ENCODE measurements at places on chromosomes 2 and 18.
A peak's percentile ranks its signal among the peaks of the same experiment; 100 is the strongest.

- DNase-seq: no peak
Observed at GRCh38 chr18:5720132-5720531, 175.2 kb downstream of the TMEM200C start.

- DNase-seq: no peak
Observed at GRCh38 chr2:42457011-42457410, 36.8 kb downstream of the KCNG3 start.

GRCh38 chr2:215431290-215431689 lies 4.6 kb downstream of the FN1 start:
- no peak for DNase-seq

DNA sequence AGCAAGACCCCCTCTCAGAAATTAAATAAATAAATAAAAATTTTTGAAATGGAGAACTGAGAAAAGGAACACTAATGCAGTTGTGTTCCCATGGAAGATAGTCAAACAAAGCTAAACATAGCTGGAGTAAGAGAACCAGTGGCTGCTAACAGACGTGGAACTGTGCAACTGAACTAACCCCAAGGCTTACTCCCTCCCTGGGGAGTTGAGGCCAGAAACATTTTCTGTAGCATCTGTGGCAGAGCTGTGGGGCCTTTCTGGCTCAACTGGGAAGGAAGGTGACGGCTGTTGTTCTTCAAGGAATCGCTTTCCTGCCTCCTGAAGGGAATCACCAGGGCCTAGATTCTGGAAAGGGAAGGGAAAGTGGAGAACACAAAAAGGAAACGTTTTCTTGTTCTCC lies 53.9 kb upstream of the B3GNT2 start:
- DNase-seq: no peak

DNA sequence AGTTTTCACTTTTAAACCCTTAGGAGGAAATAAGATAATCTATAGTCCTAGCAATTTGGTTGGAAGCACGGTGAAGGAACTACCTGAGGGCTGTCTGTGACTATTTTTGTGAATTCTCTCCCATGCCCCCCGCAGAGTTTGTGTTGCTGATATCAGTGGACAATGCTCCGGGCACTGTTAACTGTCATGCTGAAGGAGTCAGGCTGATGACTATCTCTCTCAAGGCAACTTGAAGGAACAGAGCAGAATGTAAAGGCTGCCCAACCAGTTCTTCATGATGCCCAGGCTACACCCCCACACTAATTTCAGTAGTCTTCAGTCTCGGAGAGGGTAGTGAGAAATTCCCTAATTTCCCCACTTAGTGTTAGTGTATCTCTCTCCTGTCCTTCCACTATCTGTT lies 21.6 kb upstream of the RAB6C start:
- DNase-seq: no peak

- no peak for DNase-seq
Observed at GRCh38 chr2:101843048-101843447, 145.5 kb downstream of the MAP4K4 start.

GRCh38 chr2:236121546-236121945 lies 46.6 kb downstream of the GBX2 start:
- DNase-seq: no peak

DNA sequence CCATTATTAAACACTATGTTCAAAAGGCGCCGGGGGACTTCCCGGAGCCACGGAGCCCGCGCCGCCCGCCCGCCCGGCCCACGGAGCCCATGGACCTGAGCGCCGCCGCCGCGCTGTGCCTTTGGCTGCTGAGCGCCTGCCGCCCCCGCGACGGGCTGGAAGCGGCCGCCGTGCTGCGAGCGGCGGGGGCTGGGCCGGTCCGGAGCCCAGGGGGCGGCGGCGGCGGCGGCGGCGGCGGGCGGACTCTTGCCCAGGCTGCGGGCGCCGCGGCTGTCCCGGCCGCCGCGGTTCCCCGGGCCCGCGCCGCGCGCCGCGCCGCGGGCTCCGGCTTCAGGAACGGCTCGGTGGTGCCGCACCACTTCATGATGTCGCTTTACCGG lies 197 bp downstream of the GDF7 start:
- no peak for DNase-seq

- DNase-seq: no peak
Observed at GRCh38 chr2:239331560-239331959, 69.3 kb downstream of the HDAC4 start.

DNA sequence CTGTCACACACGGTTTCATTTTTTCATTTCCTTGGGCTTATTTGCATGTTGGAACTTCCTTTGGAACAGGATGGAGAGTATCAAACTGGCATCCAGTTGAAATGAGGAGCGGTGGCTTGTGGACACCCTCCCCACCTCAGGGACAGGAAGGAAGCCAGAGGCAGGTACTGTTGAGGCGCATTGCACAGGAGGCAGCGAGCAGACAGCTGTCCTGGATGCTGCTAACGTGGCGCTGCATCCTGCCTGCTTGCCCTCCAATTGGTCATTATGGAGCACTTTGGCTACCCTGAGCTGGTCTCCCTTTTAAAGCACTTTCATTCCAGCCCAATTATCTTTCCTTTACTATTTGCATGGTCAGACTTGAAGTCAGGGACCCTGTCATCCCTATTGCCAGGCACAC lies 80.7 kb upstream of the ITGA4 start:
- no peak for DNase-seq

DNA sequence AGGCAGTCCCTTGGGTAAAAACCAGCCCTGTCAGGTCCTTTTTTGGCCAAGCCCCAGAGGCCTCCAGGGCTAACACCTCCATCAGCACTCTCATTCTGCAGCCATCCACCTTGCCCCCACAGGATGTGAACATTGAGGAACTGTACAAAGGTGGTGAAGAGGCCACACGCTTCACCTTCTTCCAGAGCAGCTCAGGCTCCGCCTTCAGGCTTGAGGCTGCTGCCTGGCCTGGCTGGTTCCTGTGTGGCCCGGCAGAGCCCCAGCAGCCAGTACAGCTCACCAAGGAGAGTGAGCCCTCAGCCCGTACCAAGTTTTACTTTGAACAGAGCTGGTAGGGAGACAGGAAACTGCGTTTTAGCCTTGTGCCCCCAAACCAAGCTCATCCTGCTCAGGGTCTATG lies 7.3 kb downstream of the IL1F10 start:
- DNase-seq: no peak

DNA sequence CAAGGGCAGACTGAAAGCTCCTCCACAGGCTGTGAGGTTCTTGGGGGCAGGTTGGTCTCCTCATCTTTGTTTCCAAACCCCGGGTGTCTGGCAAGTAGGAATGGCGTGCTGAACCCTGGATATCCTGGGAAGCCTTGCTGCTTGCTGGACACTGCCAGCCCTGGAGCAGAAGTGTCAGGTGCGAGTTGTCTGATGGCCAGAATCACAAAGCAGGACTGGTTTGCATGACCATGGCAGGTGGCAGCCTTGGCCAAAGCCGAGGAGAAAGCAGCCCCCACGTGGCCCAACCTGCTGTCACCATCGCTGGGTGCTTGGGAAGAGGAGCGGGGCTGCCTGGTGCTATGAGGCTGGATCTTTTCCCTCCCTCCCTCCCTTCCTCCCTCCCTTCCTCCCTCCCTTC lies 309.5 kb upstream of the HS6ST1 start:
- no peak for DNase-seq

DNA sequence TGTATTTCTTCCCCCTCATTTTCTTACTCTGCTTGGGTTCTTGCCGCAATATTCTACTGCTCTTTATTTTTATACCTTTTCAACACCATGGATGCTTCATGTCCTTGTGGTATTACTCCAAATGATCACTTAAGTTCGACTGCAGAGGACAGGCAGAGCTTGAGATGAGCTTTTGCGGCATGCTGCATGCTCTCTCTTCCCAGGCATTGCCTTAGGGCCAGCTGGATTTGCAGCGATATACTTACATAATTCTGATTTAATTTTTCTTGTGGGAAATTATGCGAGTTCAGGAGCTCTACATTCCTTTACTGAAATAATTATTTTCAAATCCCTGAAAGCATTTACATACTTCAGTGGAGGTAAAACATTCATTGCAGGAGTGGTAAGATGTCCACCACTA lies 288.1 kb downstream of the CCDC102B start:
- no peak for DNase-seq

- DNase-seq: peak; percentile 73
Observed at GRCh38 chr18:35355140-35355618, 11.0 kb upstream of the ZNF24 start.

GRCh38 chr2:186349508-186349907 lies 136.6 kb upstream of the ZC3H15 start:
- DNase-seq: no peak

- no peak for DNase-seq
Observed at GRCh38 chr2:174623106-174623637, 25.6 kb upstream of the WIPF1 start.

DNA sequence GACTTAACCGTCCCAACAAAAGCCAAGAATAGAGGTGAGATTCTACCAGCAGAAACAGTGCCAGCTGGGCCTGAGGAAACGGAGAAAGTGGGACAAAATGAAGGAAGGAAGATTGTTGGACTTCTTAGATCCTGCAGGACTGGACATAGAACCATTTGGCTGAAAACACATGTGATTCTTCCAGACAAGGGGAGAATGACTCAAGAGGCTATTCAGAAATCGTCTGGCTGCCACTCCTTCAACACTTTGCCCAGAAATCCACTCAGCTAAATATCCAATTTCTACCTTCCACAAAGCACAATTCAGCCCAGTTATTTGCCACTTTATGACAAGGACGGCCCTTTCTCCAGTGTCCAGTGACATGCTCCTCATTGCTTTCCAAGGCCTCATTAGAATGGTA lies 61.6 kb downstream of the SNORC start:
- DNase-seq: no peak

- DNase-seq: no peak
Observed at GRCh38 chr2:70670626-70671025, 97.4 kb downstream of the ADD2 start.

DNA sequence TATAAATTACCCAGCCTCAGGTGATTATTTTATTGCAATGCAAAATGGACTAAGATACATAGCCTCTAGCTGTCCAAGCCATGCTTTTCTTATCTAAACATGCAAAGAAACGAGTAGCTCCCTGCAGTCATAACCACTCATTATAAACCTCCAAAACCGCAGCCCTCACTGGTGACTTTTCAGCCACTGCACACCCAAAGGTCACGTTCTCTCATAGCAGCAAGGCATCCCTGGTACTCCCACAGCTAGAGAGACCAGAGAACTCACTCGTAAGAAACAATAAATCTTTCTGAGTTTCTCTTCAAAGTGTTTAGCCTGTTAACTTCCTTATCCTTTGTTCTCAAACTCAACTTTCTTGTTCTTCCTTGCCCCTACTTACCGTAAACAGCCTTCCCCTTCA lies 28.5 kb upstream of the RALBP1 start:
- no peak for DNase-seq

DNA sequence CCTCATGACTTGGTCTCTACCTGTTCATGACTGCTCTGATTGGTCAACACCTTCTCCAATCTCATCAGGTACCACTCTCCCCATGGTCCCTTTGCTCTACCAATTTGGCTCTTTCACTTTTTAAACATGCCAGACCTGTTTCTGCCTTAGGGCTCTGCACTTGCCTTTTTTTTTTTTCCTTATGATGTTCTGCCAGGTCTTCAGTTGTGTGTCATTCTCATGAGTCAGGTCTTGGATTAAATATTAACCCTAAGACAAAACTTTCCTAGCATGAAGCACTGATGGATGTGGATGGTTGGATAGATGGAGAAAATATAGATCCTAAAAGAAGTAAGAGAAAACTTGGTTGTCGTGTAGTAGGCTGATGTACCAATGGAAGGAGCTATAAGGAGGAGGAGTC lies 219.3 kb downstream of the TTC32 start:
- no peak for DNase-seq

DNA sequence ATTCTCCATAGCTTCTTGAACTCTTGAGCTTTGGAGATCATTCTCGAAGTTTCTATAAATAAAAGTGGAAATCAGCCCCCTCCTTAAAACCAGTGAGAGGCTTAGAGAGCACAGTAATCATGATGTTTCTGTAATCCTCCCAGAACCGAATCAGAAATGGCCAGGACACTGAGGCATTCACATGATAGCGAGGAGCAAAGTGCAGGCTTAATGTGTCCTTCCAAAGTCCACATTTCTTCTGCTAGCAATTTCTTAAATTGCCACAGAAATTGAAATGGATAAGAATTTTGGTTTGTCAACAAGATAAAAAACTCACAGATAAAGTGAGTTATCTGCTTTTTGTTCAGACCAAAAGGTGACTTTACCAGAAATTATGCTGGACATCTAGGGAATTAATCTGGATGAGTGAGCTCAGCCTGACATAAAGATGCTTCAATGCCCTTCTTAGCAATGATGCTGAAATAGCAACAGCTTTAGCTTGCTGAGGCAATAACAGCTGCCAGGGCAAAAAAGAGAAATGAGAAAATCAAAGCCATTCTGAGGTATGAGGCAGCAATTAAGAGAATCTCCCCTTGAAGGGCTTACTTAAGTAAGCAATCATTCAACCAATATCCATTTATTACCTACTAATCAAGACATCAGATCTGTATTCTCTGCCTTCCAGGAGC lies 82.4 kb upstream of the PHLPP1 start:
- DNase-seq: no peak

DNA sequence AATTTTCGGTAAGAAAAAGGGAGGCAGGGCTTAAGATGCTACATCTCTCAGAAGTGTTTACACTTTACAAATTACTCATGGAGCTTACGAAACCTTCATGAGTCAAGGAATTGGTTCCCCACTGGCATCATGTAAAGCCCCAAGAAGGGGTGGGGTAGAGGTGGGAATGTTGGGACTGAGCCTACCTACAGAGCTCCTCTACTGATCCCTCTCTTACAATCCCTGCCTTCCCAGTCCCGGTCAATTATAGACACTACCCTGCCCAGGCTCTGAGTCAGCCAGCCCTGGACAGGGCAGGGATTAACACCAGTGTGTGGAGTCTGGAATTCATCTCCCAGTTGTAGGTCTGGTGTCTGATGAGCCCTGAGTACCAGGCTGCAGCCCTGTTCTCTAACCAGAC lies 248.9 kb downstream of the PAX3 start:
- no peak for DNase-seq

GRCh38 chr2:64273524-64274398 lies 129.5 kb upstream of the PELI1 start:
- no peak for DNase-seq

- no peak for DNase-seq
Observed at GRCh38 chr18:46732201-46732600, 24.7 kb downstream of the ST8SIA5 start.

DNA sequence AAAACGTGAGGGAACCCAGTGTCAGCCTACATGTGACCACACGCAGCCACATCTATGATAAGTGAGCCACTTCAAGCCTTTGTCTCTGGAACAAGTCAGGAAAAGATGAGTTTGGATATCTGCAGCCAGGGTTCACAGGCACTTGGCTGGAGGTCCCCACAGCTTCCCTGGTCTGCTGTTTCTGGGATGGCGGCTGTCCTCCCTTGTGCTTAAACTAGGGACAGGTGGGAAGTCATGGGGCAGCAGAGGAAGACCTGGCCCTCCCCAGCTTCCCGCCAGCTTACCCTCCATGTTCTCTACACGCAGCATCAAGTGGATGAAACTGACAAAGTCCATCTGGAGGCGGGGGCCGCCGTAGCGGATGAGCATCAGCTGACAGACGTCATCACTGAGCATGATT lies 38.5 kb upstream of the GALNT14 start:
- DNase-seq: no peak

DNA sequence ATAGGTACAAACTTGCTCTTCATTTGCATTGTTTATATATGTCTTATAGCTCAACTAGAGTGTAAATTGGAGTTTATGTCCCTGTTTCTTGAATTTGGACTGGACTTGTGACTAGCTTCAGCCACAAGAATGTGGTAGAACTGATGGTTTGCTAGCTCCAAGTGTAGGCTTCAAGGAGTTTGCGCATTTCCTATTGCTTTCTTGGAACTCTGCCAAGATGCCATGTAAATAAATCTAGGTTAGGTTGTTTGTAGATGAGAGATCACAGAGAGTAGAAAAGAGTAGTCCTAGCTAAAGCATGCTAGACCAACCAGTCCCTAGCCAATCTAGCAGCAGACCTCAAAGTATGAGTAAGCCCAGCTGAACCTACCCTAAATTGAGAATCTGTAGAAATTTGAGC lies 183.0 kb upstream of the CYP26B1 start:
- no peak for DNase-seq

All from activated CD4-positive, alpha-beta T cell treated with anti-CD3 and anti-CD28 coated beads for 36 hours (primary cell).